ENCODE measurements at places on chromosomes 12 and 14.

DNA sequence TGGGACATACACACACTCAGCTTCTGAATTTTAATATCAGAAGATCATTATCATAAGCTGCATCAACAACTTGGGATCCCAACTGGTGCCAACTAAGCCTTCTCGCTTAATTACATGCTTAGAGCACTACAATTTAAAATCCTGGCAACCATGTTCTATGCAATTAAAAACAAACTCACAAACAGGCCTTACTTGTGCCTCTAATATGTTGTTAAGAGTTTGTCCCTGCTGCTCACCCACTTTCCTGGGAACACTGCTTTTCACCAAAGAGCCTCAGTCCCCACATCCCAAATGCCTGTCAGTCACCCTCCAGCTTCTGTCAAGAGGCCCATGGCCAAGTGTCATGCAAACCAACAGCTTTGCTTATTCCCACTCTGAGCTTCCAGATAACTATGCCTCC lies 69.7 kb downstream of the TTC9 start:
- no peak for DNase-seq

GRCh38 chr12:104672501-104673265 lies 215.9 kb downstream of the CHST11 start:
- no peak for DNase-seq

DNA sequence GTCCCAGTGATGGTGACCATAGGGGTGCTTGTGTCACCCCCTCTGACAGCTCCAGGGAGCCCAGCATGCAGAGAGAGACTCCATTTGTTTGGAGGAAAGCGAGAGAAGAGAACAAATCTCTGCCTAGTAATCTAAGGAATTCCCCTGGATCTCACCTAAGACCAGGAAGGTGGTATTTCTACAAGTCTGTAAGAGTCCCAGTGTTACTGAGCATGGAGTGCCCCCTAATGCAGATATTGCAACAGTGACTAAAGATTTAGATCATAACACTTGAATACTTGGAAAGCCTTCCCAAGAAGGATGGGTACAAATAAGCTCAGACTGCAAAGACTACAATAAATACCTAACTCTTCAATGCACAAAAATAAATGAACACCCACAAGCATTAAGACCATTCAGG lies 360.4 kb upstream of the GARIN6 start:
- no peak for DNase-seq

DNA sequence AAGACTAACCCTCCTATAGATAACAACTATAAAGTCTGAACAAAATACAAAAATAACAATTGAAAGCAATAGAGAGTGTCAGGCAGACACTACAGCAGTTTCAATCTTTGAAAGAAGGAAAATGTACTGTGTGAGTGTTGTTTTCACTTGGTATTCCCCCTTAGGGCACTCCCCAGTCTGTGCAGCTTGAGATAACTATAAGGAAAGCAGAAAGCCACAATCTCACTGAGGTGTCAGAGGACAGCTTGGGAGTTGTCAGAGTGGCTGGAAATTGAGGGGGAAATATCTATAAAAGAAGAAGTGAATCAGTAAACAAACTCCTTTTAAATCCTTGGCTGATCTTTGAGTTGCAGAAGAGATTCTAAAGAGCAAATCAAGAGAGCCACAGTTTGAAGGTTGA lies 364.8 kb downstream of the NELL2 start:
- DNase-seq: no peak

- DNase-seq: no peak
Measured at GRCh38 chr14:23142826-23143225, 23.8 kb upstream of the CEBPE start.

GRCh38 chr14:54818201-54819133 lies 84.2 kb downstream of the GCH1 start:
- no peak for DNase-seq

GRCh38 chr12:40224439-40225291 lies at the start of gene LRRK2:
Gene LRRK2 (plus strand): TSS chr12:40224997. CDS start chr12:40225132, 135 bp downstream.
- DNase-seq: peak; percentile 67

All from hematopoietic multipotent progenitor cell treated with erythropoietin and hydrocortisone succinate and interleukin-3 and kit ligand, for 6 days (in vitro differentiated cells).